Left ventricle myocardium inferior (tissue), 1 donor: ENCODE measurements at places on chromosomes 16 and 17. TPM values are rescaled to one million over a fixed set of nuclear protein-coding genes. Genes with fewer than 3 reads are reported as not detected.

- no peak for DNase-seq
These were observed 83.0 kb downstream of the CMIP start for GRCh38 chr16:81527477-81528178.

GRCh38 chr16:6447021-6447790 is 885.4 kb upstream of the RBFOX1 start:
- DNase-seq, result no peak

GRCh38 chr16:20868890-20869289 is 31.3 kb downstream of the DCUN1D3 start:
- peak; percentile 92 for DNase-seq

The GAS7 gene
- total RNA-seq, result 87.6 TPM

DNA sequence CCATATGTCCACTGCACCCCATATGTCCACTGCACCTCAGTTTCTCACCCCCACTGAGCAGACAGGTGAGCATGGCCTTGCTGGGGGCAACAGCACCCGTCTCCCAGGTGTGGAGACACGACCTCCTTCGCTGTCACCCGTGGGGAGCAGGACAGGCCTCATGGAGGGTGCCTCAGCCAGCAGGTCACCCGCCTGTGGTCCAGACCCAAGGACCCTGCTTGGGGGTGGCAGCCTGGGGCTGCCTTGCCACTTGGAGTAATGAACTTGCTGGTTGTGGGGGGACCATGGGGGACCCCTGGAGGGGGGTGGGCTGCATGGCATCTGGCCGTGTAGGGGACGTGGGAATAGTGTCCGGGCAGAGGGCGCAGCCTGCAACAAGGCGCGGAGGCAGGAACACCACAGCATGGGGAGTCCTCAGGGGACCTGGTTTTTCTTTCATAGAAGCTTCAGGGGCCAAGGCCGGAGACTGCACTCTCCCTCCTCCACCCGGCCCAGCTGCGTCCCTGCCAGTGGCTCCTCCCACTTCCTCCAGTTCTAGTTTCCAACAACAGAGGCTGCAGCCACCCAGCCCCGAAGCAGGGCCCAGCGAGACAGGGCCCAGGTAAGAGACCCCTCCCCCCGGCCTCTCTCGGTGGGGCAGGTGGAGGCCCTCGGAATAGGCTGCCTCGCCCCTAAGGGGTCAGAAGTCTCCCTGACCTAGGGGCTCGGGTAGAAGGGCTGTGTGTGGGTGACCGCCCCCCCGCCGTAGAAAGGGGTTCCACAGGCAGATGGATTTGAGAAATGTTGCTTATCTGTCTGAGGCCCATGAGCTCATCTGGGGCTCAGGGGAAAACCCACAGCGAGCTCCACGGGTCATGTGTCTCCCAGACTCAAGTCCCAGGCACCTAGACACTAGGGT is at the start of gene NHLRC4:
Gene NHLRC4, plus strand, starts transcription at position 531 of the 898 bp plus-strand sequence. CDS start 1,043 bp downstream, outside the sequence.
- peak; percentile 83 for DNase-seq

GRCh38 chr16:47939680-47940079 is 216.1 kb downstream of the ABCC12 start:
- no peak for DNase-seq

DNA sequence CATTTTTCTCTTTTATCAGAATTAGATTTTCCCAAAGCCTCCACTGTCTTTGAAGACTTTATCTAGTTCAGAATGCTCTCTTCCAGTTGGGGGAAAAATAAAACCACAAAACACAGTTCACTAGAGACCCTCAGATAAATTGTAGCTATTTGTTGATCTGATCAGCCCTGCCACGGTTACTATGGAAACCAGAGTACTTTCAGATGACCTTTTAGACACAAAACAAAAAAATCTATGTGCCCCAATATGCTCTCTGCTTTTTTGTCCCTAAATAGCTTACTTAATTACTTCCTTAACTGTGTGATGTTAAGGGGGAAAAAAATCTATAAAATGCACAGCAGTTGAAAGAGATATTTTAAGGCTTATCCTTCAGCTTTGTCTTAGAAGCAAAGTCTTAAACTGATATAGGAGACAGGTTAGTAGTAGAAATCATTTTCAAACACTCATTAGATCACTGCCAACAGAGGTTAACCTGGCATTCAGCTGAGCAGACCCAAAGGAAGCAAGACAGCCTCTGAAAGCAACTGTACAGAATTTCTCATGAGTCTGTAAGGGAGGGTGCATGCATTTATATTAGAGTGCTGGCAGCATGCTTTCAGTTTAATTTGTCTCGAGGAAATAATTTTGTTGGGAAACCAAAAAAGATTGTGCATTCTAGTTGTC is 129.9 kb upstream of the CACNG5 start:
- DNase-seq, result no peak

- DNase-seq, result no peak
These were observed 702.0 kb downstream of the KCNJ2 start for GRCh38 chr17:70871180-70871818.

- no peak for DNase-seq
These were observed 14.3 kb downstream of the CMTM4 start for GRCh38 chr16:66682271-66682670.

GRCh38 chr16:1839554-1839953 is 12.5 kb downstream of the FAHD1 start:
- DNase-seq, result no peak

DNA sequence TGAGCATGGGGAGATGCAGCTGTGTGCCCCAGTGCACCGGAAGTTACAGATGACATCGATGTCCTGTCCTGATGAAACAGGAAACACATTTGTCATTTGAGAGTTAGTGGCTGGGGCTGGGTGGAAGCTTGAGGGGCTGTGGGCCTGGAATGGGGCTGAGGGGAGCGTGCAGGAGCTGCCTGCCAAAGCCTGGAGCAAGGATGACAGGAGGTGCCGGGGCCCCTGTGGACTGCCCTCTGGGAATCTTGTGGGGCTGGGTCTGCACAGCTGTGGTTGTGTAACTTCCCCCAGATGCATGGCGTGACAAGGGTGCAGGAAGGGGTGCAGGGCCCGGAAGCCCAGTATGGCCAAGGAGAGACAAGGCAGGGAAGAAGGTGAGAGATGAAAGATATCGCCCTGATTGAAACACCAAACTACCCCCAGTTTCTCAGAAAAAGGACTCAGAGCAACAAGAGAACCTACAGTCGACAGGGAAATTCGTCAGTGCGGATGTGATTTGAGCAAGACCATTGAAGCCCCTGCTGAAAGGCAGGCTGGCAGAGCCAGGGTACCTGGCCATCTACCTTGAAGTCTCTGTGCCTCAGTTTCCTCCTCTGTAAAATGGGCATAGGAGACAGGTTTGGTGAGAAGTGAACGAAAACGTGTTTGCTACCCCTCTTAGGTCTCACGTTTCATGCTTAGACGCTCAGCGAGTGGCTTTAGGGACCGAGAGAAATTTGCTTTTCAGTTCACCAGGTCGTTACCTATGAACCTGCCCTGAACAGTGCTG is 8.8 kb downstream of the MMP25 start:
- DNase-seq, result no peak

- DNase-seq, result no peak
These were observed 125.0 kb downstream of the HS3ST3A1 start for GRCh38 chr17:13476720-13477119.

GRCh38 chr16:57567691-57568090 is 25.2 kb downstream of the ADGRG5 start:
- DNase-seq, result no peak

The CCL16 gene
- not detected for total RNA-seq

DNA sequence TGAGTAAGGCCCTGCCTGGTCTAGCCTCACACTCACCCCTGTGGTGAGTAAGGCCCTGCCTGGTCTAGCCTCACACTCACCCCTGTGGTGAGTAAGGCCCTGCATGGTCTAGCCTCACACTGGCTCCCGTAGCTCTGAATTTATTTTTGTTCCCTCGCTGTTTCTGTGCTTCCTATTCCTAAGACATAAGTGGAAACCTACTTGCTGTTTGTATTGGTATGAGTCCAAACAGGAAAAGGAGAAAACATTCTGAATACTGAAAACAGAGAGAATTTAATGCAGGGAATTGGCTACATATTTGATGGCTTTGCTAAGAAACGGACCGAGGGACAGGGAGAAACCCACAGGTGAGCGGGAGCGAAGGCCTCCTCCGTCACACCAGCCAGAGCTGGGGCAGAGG is 267.8 kb downstream of the FOXL1 start:
- DNase-seq, result no peak

- DNase-seq, result no peak
These were observed 22.2 kb downstream of the MYL4 start for GRCh38 chr17:47231334-47231733.

The NXN gene
- total RNA-seq, result 13.8 TPM

DNA sequence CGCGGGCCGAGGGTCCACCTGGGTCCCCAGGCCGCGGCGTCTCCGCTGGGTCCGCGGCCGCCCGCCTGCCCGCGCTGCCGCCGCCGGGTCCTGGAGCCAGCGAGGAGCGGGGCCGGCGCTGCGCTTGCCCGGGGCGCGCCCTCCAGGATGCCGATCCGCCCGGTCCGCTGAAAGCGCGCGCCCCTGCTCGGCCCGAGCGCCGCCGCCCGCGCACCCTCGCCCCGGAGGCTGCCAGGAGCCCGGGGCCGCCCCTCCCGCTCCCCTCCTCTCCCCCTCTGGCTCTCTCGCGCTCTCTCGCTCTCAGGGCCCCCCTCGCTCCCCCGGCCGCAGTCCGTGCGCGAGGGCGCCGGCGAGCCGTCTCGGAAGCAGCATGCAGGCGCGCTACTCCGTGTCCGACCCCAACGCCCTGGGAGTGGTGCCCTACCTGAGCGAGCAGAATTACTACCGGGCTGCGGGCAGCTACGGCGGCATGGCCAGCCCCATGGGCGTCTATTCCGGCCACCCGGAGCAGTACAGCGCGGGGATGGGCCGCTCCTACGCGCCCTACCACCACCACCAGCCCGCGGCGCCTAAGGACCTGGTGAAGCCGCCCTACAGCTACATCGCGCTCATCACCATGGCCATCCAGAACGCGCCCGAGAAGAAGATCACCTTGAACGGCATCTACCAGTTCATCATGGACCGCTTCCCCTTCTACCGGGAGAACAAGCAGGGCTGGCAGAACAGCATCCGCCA is 504 bp downstream of the FOXC2 start:
- DNase-seq, result peak; percentile 40

The PIPOX gene
- total RNA-seq, result 0.60 TPM

- no peak for DNase-seq
These were observed 38.6 kb upstream of the CACNG4 start for GRCh38 chr17:66925811-66926500.

The RPRML gene
- not detected for total RNA-seq

The NPIPA2 gene
- 3.6 TPM for total RNA-seq

- DNase-seq, result no peak
These were observed 73.6 kb downstream of the WIPI1 start for GRCh38 chr17:68383443-68384321.

- no peak for DNase-seq
These were observed 131.8 kb downstream of the STX8 start for GRCh38 chr17:9443811-9444210.

The PRR35 gene
- total RNA-seq, result not detected

DNA sequence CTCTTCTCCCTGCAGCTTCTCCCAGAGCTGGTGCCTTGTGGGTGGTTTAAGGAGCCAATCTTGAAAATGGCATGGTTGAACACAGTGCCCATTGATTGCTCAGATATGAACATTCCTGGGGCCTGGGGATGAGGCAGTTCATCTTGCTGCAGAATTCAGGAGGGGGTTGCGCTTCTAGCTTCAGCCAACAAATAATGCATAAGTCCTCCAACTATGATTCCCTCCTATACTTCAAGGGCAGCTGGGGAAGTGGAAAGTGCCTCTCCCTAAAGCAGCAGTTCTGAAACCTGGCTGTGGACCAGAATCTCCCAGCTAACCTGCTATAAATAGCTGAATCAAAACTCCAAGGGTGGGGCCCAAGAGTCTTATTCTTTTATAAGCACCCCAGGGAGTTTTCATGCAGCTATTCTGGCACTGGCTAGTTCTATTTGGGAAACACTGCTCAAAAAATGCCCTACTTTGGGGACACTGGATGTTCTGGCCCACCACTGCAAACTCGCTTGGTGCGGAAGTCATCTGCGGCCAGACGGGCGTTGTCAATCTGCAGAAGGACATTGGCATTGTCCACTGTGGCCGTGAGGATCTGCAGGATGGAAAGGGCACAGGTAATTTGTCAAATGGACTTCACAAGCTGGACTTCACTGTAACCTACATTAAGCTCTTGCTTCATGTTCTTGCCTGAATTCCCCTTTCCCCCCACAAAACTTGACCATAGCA is 130.3 kb downstream of the CCDC144A start:
- DNase-seq, result peak; percentile 41

The MYH2 gene
- total RNA-seq, result 0.33 TPM

The AKAP10 gene
- total RNA-seq, result 12.9 TPM

- no peak for DNase-seq
These were observed 30.2 kb upstream of the TEKT3 start for GRCh38 chr17:15371376-15372130.

DNA sequence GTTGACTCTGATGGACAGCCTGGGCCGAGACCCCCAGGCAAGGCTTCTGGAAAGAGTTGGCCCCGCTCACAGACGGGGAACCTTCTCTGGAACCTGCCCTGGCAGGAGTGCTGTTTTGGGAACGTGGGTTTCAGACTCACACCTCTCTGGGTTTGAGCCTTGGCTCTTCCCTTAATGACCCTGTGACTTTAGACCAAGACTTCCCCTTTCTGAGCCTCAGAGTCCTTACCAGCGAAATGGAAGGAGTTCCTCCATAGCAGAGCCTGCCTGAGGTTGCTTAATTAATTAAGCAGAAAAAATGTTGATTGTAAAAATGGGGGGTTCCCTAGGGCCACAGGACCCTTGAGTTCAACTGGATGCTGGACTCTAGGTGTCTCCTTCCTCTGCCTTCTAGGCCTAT is 408.2 kb downstream of the SEC14L1 start:
- no peak for DNase-seq

GRCh38 chr16:78242239-78242630 is 142.8 kb downstream of the WWOX start:
- no peak for DNase-seq

DNA sequence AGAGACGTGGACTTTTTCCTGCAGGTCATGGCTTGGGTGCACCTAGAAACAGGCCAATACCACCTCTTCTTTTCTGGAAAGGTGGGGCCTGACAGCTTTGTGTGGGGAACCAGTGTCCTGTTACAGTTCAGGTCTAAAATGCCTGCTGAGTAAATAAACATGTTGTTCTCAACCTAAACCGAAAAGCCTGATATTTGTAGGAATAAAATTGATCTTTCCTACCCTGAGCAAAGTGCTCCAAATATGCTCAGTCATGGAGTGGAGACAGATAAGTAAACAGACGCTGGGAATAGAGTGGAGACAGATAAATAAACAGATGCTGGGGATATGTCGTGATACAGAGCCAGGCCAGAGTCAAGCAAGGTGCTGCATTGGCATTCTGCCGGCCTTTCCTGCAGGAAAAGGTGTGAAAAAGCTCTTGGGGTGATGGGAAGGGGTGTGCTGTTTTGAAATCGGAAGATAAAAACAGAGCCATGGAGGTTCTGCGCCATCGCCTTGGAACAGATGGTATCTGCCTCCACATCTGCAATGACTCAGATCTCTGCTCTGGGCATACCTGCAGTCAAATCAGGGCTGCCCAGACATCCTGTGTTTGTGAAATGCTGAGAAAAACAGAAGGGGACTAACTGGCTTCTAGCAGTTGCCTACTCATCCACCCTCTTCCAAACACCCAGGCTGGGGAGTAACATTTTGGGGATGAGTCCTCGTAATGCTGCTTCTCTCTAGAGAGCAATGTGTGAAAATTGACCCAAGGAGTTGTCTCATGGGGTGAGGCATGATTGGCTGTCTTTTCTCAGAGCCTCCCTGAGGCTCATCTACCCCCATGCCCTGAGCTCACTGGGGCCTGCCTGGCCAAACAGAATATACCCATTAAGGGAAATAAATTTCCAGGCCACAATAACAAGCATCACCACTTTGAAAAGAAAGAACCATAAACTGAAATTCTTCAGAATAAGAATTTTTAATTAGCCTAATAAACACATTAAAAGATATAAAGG is 16.8 kb upstream of the TRPV2 start:
- no peak for DNase-seq
